GOT3 (cell line): ENCODE measurements at places on chromosomes 6 and 20.

DNA sequence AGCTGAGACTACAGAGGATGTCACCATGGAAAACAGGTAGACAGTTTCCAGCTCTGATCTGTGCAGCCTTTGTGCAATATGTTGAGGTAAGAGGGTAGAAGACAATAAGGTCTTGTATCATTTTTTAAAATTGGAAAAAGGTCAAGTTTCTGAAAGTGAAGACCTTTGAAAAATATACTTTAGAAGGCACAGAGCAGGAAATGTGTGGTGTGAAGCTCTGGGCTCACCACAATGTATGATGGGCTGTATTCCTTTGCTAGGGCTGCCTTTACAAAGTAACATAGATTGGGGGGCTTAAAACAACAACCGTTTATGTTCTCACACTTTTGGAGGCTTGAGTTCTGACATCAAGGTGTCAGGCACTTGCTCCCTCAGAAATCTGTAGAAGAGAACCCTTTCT, 514.3 kb upstream of the JARID2 start:
- DNase-seq = no peak

GRCh38 chr6:110310861-110311446, 47.2 kb downstream of the METTL24 start:
- DNase-seq = no peak

DNA sequence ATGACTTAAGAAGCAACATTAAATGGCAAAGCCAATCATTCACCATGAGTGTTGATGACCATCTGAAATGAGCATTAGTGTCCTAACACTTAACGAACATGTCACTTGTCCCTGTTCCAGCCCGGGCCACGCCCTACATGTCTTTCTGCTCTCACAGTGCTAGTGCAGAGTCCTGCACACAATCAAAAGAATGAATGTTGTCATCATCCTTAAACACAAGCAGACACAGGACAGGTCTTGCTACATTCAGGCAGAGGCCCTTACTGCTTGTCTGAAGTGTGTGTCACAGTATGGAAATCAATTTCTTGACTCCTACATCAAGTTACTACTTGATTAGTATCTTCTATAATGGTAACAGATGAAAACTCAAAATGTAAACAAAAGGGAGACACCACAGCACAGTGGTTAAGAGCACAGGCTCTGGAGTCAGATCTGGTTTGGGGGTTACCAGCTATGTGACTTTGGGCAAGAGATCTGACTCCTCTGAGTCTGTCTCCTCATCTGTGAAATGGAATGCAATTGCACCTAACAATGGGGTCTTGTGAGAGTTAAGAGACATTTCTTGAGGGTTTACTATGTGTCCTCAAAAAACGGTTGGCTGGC, 17.4 kb downstream of the UBE2V1 start:
- no peak for DNase-seq

- DNase-seq = no peak
These were observed 680.4 kb upstream of the GJE1 start for GRCh38 chr6:141452354-141452686.

GRCh38 chr20:62117362-62117646, 5.0 kb upstream of the LSM14B start:
- no peak for DNase-seq

- DNase-seq = no peak
These were observed 23.5 kb downstream of the COL20A1 start for GRCh38 chr20:63316502-63316921.

DNA sequence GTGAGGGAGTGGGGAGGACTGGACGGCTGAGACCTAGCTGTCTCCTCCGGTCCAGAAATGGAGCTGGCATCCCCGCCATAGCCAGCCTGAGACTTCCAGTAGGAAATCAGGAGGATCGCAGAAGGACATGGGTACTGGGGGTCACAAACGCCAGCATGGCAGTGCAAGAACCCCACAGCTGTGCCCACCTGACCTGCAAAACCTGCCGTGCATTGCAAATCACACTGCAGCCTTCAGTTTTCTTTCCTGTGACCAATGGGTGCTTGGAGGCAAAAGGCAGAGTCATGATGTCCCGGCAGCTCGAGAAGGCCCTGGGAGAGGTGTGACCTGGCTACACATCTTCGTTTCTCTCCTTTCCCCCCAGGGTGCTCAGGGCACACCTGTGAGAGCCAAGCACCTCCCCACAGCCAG, 23.3 kb upstream of the PHACTR3 start:
- no peak for DNase-seq

- no peak for DNase-seq
These were observed 75.9 kb upstream of the RALGAPA2 start for GRCh38 chr20:20788308-20788707.

- no peak for DNase-seq
These were observed 59.0 kb downstream of the IGF2R start for GRCh38 chr6:160027931-160028330.

DNA sequence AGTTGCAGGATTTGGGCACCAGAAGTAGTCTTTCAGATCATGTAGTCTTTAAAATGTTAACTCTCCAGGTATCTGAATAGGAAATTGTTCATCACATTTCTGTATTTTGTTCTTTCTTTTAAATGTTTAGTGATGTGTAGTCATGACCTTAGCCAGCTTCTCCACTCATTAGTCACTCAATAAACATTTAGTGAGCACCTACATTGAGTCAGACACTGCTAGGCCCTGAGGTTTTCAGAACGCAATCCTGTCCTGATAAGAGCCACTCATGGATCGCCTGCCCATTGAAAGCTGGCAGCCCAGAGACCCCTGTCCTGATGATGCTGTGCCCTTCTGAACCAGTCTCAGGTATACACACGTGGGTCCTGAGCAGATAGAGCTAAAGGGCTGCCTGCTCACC, 163.4 kb upstream of the HEY2 start:
- no peak for DNase-seq
